ENCODE measurements at places on chromosomes 4 and X.

- no peak for DNase-seq
Observed at GRCh38 chr4:14667624-14668151, 334.6 kb upstream of the CPEB2 start.

DNA sequence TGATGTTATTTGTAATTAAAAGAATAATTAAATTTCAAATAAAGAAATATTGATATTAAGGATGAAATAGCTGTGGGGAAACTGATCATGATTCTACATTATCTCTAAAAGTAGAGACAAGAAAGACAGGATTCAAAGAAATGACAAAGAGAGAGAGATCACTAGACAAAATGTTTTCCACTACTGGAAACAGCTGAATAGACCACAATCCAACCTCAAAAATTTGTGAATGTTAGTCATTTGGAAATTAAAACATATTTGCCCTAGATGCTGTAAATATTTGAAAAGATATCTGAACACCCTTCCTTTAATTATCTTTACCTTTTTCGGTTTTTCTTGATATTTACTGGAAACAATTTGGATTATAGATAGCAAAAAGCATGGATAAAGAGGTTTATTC, 414.9 kb downstream of the CENPC start:
- no peak for DNase-seq

DNA sequence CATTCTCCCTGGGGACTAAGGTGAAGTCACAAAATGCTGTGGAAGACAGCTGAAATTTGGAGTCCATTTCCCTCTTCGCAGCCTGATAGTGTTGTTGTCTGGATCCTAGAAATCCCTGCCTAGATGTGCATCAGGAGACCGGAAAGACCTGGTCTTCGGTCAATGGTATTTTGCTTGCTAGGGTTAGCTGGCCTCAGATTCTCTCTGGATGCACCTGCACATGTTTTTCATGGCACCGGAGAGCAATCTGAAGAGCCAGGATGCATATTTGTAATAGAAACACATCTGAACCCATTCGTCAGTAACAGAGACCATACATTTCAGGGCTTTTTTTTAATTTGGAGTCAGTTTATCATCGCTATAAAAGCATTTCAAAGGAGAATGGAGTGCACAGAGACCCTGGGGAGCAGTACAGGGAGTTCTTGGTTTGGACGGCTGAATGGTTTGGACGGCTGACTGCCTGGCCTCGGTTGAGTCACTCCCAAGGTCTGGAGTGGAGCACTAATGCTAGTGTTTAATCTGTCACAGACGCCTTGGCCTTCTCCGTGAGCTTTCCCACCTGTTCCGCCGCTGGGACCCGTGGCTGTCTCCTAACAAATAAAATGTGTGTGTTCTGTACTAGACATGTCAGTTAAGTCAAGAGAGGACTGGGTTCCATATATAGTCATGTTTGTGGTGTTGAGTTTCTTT, 7.5 kb upstream of the PDLIM3 start:
- no peak for DNase-seq

- DNase-seq: no peak
Observed at GRCh38 chr4:182447767-182448280, 204.6 kb downstream of the TENM3 start.

DNA sequence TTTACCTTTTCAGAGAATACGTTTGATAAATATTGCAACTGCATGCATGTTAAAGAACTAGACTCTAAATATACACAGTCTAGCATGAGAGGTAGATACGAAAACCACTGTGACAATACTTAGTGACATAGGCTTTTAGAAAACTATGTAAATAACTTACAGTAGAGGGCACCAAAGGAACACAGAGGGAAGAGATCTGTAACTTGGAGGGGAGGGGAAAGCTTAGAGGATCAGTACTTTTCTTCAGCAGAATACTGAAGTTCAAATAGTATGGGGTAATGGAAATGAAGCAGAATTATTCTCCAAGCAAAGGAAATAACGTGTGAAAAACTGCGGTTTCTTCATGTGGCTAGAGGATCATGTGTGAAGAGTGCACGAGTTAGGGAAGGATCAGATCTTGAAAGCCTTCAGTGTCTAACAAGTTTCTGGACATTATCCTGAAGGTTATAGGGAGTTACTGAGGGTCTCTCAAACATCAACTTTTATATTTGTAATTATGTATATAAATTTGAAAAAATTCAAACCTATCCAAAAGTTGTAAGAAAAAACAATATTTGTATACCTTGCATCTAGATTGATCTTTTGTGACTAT, 264.3 kb downstream of the NPFFR2 start:
- peak; percentile 33 for DNase-seq

- peak; percentile 23 for DNase-seq
Observed at GRCh38 chrX:118519411-118520215, 24.0 kb downstream of the DOCK11 start.

DNA sequence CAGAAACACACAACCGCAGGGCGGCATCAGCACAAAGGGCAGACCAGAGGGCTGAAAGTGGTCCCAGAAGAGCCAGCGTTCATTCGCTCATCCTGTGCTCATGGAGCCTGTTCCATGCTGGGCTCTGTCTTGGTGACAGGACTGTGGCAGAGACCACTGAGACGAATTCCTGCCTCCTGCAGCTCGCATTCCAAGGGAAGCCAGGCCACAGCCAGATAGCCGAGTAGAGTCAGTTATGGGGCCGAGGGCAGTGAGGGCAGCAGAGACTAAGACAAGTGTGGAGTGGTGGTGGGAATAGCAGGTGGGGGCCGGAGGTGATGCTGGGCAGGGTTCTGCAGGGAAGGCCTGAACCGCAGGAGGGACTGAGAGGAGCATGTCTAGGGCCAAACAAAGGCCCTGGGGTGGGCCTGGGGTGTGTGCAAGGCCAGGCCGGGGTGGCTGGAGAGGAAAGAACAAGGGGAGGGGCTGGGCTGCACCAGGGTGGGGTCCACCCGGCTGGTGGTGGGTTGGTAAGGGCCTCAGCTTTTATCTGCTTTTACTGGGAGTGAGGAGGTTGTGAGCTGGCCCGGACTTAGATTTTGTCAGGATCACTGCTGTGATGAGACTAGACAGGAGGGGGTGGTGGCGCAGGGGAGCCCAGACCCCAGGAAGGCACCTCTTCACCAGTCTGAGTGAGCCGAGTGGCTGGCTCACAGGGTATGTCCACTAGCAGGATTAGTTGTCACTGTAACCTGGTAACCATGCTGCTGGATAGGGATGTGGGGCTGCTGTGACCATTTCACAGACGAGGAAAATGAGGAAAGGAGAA, 6.3 kb downstream of the PSAPL1 start:
- no peak for DNase-seq

GRCh38 chr4:143184217-143184502, 557 bp upstream of the USP38 start:
- no peak for DNase-seq

DNA sequence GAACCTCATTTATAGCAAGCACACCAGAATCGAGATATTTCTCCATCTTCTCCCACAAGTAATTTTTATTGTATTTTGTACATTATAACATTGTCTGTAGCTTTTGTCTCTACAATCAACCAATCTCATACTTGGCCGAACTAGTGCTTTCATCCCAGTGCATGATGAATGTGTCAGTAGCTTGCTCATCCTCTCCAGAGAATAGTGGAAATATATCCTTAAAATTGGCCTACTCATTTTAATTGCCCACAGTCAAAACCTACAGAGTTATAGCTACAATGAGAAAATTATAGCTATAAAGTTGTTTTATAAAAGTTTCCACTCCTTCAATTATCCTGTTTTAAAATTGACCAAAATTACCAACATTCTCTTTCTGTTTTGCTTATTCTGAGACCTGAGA, 103.8 kb downstream of the MAPK10 start:
- no peak for DNase-seq

DNA sequence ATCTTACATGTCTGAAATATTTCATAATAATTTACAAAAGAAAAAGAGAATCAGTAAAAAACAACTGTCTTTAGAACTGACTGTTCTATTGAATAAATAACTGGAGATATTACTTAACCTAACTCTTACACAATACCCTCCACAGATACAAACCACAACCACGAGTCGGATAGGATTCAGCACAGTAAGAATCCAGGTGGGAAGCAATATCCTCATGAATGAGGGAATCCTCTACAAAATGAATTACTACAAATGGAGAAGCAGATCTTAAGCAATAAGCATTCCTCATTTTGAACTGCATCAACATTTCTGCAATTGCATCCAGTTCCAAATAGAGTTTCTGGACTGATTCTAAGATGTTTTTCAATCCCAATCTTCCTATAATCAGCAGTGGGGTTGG, 227.1 kb downstream of the SH2D1A start:
- no peak for DNase-seq

DNA sequence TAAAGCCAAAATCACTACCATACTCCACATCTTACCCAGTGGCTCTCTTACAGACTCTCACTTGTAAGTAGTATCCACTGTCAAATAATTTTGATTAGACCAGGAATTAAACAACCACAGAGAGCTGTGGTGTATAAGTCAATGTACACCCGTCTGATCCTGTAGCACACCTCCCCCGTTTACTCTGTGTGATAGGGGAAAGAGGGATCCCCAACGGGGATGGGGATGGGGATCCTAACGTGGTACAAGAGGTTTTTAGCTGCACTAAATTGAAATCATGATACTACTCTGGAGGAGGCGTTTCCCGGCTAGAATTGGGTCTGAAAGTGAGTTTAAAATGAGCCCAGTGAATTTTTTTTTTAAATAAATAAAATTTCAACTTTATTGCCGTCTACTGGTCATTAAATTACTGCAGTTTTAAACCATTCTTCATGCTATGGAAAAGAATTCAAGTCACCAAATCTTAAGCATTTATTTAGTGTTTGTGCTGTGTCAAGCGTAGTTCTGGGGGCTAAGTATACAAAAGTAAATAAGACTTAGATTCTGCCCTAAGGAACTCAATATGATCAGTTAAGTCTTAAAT, 76.6 kb downstream of the INTS12 start:
- no peak for DNase-seq

GRCh38 chrX:41245641-41246040, 88.3 kb upstream of the DDX3X start:
- DNase-seq: no peak

DNA sequence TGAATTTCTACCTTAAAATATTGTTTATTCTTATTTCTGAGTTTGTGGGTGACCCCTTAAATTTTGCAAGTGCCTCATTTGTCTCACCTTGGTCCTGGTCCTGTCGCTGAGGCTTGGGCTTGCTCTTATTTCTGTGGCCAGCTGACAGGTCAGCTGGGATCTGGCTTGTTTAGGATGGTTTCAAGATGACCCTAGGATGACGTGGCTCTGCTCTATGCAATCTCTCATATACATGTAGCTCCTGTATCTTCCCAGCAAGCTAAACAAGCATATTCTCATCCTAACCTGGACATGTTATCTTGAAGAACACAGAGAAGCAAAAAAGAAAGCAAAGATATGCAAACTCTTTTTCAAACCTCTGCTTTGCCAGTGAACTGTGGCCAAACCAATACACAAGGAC, 158.4 kb downstream of the BANK1 start:
- DNase-seq: no peak

GRCh38 chr4:5952286-5952974, 59.5 kb upstream of the CRMP1 start:
- DNase-seq: no peak

DNA sequence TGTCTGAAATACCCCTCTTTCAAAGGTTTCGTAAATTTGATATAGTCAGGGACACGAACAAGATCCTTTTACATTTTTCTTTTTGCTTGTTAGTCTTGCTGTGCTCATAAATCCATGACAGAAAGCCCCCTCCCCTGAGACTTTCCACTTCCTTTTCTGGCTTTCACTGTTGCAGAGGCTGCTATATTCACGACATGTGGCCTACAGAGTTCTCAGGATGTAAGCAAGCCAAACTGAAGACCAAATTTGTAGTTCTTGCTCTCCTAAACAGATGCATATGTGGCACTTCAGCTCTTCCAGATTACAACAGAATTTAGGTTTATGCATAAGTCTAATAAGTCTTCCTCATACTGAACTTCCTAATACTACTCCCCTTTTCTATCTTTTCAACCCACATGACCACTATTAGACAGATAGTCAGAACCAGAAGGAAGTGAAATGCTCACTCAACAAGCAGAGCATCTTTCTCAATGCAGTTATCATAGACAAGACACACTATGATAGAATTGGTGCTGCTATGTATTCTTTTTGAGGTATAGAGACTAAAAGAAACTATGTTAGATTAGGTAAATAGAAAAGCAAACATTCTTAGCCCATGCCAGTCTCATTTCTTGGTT, 15.0 kb downstream of the BTK start:
- peak; percentile 33 for DNase-seq

DNA sequence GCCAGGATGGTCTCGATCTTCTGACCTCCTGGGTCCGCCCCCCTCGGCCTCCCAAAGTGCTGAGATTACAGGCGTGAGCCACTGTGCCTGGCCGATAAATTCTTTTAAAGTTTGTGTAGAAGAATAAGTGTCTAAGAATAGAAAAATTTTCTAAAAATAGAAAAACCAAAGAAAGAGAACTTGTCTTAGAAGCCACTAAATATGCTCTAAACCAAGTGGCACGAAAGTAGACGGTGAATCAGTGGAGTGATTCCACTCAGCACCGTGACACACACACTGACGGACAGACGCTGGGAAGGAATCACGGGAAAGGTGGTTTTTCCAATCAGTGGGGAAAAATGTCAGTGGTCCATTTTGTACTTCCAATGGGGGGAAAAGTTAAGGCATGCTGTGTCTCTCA, 72.7 kb upstream of the PSAPL1 start:
- no peak for DNase-seq
